ENCODE measurements at places on chromosomes 16 and 17.

DNA sequence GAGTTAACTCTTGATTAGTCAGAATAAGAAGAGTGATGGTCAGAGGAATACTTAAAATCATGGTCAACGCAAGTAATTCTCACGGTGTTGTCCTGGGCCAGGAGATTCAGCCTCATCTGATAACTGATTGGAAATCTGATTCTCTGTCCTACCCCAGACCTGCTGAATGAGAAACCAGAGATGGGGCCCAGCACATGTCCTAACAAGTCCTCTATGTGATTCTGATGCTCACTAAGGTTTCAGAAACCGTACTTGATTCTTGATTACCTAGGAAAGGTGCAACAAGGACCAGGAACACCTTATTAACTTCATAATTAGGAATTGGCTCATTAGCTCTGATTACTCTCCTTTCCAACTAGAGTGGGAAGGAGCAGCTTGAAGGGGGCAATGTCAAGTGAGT, 44.5 kb downstream of the ANKFY1 start:
- no peak for DNase-seq

DNA sequence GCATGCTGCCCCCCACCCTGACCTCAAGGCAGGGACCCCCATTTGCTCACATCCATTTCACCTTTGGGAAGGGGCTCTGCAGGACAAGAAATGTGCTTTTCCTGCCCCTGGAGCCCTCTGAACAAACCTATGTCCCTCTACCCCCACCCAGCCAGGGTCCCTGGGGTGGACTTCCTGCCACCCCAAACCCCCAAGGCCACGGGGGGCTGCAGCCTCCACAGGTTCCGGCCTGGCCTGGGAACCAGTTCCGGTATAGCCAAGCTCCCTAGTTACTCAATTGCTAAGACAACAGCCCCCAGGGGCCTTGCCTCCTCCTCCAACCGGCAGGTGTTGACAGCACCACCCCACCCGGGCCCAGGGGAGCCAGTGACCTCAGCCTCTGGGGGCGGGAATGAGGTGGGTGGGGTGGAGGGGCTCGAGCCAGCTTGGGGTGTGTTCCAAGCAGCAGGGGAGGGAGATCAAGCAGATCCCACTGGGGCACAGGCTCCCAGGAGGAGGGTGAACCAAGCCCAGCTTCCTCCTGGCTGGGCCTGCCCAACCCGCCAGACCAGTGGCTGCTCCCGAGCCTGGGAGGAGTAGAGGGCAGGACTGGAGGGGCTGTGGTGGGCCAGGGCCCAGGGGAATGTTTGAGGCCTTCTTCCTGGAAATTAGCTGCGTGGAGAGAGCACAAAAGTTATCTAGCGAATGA, 6.6 kb downstream of the PNMT start:
- no peak for DNase-seq

GRCh38 chr17:17376362-17376761, 73.2 kb downstream of the NT5M start:
- DNase-seq = no peak

DNA sequence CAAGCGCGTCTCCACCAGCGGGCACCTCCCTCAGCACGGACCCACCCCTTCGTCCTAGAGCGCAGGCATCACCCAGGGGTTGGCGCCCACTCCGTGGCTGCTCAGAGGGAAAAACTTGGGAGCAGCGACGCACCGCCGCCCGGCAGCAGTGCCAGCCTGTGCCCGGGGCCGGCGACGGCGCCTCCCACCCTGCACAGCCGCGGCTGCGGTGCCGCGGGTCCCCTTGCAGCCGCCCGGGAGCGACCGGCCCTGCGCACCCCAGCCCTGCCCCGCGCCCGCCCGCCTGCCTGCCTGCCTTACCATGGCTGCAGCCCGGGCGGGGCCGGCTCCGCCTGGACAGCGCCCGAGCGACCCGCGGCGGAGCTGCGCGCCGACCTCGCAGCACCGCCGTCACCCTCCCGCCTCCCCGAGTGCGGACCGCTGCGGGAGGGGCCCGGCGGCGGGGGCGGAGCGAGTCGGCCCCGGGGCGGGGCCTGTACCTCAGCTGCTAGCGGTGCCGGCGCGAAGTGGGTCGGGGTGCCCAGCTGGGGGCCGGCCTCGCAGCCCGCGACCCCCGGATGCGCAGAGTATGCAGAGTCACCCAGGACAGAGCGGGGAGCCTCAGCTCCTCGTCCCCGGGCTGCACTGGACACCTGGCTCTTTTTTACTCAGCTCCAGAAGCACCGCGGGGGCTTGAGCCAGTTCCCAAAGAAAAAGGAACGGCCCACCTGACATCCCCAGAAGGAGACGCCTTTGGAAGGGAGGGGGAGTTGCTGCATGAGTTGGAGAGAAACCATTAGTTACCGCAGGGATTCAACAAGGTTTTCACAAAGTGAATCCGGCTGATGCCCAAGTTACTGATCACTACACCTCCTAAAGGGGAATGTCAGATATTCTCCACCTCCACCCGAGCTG, 17.5 kb upstream of the MTMR4 start:
- DNase-seq = no peak

DNA sequence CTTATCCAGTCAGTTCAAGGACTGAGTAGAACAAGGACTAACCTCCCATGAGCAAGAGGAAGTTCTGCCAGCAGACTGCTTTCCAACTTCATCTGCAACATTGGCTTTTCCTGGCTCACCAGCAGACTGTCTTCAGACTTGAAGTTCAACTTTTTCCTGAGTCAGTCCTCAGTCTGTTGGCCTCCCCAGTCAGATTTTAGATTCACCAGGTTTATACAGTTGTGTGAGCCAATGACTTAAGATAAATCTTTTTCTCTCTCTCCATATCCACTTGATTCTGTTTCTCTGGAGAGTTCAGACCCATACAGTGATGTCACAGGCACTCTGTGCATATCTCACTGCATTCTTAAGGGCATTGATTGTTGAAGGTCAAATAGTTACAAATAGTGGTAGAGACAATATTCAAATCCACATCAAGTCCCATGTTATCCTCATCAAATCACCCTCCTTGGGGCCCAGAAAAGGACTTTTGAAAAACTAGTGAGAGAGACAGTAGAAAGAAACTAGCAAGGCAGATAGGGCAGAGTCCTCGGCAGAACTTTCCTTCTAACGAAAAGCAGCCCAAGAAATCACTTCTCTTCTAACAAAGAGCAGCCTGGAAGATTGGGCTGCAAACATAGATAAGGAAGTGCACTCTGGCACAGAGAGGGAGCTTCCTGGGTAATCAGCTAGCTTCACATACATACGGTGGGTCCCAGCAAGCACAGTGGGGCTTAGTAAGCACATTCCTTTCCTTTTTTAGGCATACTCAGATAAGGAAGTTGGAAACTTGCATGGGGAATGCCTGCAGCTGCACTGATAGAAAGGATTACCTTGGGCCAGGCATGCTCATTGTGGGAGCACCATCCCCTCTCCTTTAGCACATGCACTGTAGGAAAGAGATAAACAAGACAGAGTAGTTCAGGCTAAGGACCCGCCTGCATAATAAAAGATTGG, 132.3 kb upstream of the FAM20A start:
- DNase-seq = no peak

DNA sequence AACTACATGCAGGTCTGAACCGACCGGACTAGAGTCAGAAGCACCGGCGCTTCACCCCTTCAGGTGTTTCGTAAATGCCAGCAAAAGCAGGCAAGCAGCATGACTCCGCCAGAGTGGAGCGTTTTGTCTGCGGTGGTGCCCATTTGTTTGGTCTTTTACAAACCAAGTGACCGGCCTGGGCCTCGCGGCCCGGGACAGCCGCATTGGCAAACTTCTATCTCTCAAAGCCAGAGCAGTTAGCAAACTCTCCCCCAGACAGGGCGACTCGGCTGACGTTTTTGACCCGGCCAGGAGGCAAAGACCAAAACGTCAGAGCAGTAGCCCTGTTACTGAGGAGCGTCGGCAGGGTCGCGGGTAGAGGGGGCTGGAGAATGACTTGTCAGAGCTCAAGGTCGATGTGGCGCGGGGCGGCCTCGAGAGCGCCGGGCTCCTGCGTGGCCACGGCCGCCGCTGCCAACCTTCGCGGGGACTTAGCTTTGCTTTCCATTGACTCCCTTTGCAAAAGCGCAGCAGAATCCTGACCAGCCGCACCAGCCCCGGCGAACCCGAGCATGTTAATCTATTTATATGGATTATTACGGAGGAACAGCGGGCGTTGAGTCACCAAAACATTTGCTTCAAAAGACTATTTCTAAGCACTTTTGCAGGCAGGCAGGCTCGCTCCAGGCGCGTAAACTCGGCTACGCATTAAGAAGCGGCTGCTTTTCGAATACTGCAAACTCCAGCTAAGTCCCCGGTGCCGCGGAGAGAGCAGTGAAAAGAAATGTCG, 763 bp upstream of the SOX9 start:
- DNase-seq = no peak

DNA sequence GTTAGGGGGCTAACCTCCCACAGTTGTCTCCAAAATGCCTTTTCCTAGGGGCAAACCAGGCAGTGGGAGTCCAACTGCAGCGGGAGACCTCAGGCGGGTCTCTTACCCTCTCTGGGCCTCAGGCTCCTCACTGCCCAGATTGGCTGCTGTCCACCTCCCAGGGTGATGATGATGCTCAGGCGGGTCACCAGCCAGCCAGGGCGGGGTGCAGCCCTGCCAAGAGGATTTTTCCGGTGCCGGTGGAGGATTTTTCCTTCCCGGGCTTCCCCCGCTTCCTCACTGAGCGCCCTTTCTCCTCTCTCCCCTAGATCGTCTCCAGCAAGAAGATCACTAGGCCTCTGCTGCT, 22.8 kb downstream of the CPNE2 start:
- DNase-seq = no peak

- no peak for DNase-seq
These were observed 401.3 kb downstream of the WWOX start for GRCh38 chr16:78500659-78501270.

GRCh38 chr17:58358408-58359172, 6.6 kb upstream of the SUPT4H1 start:
- DNase-seq = no peak

GRCh38 chr17:49051269-49051668, 54.1 kb downstream of the IGF2BP1 start:
- DNase-seq = no peak

GRCh38 chr17:49581648-49581998, 6.0 kb downstream of the NXPH3 start:
- no peak for DNase-seq

DNA sequence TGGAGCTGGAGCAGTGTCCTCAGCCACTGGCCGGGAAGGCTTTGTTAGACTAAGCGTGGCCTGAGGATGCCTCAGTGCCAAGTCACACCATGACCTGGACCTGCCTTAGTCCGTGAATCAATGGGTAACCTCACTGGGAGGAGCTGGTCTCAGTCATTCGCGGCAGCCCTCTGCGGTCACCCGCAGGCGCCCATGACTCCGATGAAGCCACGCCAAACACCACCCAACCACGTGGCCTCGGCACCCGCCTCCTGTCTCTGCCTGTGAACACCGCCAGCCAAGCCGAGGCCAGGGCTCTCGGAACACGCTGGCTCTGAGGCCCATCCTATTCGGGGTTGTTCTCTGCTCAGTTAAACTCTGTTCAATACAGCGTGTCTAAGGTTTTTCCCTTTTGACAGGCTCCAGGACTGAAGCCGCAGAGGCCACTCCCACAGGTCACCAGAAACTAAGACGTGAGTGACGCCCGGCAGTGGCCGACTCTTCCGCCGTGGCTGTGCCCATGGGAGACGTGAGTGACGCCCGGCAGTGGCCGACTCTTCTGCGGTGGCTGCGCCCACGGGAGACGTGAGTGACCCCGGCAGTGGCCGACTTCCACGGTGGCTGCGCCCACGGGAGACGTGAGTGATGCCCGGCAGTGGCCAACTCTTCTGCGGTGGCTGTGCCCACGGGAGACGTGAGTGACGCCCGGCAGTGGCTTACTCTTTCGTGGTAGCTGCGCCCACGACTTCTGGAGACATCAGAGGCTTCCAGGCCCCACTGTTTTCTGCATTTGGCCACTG, 16.8 kb upstream of the PABPN1L start:
- no peak for DNase-seq

DNA sequence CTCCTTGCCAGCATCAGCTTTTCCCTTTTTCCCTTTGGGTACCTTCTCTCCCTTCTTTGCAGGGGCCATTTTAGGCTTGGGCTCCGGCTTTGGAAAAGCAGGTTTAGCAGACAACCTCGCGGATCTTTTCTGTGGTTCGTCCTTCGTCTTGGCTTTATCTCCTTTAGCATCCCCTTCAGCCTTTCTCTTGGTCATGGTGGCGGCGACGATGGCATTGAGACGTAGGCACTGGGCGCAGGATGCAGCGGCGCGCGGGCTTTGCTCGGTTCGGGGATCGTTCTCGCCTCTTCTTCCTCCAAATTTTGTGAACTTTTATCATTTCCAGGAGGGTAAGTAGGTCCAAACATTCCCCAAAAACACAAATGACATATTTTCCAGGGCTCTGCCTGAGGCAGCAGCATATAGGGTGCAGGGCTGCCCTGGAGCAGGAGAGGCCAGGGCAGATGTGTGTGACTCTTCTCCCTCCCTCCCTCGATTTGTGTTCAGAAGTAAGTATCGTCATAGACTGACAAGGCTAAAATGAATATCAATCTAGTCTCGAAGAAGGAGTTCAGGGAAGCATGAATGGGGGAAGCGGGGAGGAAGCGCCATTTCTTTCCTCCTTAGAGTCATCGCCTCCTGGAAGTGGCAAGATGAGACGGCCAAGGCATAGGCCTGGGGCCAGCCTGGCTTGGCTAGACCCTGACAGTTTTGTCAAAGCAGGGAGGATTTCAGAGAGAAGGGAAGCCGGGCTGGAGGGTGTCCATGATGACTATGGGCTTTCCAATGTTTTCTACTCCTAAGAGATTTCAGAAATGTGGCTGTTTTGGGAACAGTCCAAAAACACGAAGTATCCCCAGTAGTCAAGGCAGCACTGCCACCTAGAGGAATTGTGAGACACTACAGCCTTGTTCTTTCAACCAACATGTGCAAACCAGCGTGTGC, 13.2 kb downstream of the CHCT1 start:
- DNase-seq = no peak

DNA sequence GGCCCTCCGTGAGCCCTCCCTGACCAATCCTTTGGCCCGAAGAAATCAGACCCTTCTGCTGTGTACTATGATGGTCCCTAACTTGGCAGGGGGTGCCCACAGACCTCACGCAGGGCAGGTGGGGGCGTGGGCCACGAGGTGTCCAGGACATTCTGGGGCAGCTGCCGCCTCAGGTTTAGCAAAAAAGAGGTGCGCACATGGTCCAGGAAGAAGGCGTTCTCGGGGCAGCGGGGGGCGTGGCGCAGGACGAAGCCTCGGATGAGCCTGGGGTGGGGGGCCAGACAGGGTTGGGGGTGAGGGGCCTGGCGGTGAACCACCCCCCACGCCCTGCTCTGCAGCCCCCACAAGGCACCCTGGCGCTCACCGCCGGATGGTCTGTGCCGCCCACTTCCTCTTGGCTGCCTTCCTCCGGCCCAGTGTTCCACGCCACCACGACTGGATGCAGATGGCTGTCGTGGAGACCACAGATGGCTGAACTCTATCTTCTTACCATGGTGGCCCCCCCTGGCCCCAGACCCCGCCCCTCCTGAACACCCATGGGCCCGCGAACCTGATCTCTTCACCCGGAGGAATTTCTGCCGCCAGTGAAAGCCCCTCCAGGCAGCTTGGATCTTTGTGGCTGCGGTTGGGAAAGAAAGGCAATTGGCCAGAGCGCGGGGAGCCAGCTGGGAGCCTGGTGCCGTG, 14.2 kb upstream of the CRK start:
- no peak for DNase-seq
